ENCODE measurements at places on chromosomes 6 and 20. TPM values are rescaled to one million over a fixed set of nuclear protein-coding genes. Genes with fewer than 3 reads are reported as not detected.

Gene STAU1
- total RNA-seq: 51.8 TPM

Gene SAPCD1
- total RNA-seq: 12.0 TPM

Gene TSBP1
- total RNA-seq: not detected

Gene IL17A
- total RNA-seq: 0.82 TPM

Gene GABRR2
- 0.77 TPM for total RNA-seq

Gene GRM1
- total RNA-seq: not detected

DNA sequence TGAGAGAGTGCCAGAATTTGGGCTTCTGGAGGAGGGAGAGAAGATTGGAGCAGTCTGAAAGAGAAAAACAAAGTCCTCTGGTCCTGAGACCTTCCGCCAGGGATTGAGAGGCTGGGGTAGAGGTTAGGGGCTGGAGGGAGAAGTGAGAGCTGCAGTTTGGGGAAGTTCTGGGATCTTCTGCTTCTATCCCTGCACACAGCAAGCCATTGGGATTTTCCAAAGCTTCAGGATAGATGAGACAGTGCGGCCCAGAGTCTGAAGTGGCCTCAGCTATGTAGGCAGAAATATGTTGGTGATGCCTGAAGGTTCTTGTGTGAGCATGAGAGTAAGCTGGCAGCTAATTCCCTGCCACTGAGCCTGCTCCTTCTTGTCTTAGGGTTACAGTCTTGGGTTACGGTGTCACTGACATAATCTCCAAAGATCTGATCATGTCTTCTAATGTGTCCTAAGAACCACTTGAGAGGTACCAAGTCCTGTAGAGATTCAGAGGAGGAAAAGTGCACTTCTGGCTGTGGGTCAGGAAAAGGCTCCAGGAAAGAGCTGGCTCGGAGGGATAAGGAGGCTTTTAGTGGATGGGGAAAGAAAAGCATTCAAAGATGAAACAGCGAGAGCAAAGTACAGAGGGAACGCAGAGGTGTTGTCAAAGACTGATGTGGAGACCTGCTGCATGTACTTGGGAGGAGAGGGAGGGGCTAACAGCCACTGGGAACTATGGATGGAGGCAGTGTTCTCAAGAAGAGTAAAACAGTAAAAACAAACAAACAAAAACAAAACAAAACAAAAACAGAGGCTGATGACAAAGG, 131.1 kb upstream of the MYLIP start:
- H3K27me3 ChIP-seq: no peaks in the 10 kb centered on the region
- H3K4me1 ChIP-seq: peaks cover 3% of the 10 kb centered on the region
- no peak overlapping the region for H3K4me3 ChIP-seq
- H3K36me3 ChIP-seq: no peaks in the 10 kb centered on the region
- no peak for DNase-seq
- no peak overlapping the region for H3K27ac ChIP-seq

- peaks cover 41% of the 10 kb centered on the region for H3K27me3 ChIP-seq
- DNase-seq: no peak
- H3K27ac ChIP-seq: no peak overlapping the region
- peaks cover 22% of the 10 kb centered on the region for H3K4me1 ChIP-seq
- H3K4me3 ChIP-seq: no peak overlapping the region
Observed at GRCh38 chr6:12962987-12963386, 246.4 kb downstream of the PHACTR1 start.

GRCh38 chr6:22253955-22254655, 42.7 kb downstream of the PRL start:
- no peaks in the 10 kb centered on the region for H3K4me1 ChIP-seq
- DNase-seq: no peak
- no peak overlapping the region for H3K4me3 ChIP-seq
- H3K27me3 ChIP-seq: no peaks in the 10 kb centered on the region
- H3K27ac ChIP-seq: no peak overlapping the region
- no peaks in the 10 kb centered on the region for H3K36me3 ChIP-seq

GRCh38 chr20:16711661-16712258, 18.1 kb upstream of the SNRPB2 start:
- peaks cover 26% of the 10 kb centered on the region for H3K27me3 ChIP-seq
- no peak overlapping the region for H3K4me3 ChIP-seq
- peaks cover 35% of the 10 kb centered on the region for H3K4me1 ChIP-seq
- DNase-seq: no peak
- peaks cover 17% of the 10 kb centered on the region for H3K36me3 ChIP-seq

- H3K27ac ChIP-seq: peak overlapping the region; percentile 66
- DNase-seq: no peak
- H3K36me3 ChIP-seq: peaks cover 68% of the 10 kb centered on the region
- no peaks in the 10 kb centered on the region for H3K27me3 ChIP-seq
Observed at GRCh38 chr6:158640519-158640918, 4.0 kb downstream of the DYNLT1 start.

DNA sequence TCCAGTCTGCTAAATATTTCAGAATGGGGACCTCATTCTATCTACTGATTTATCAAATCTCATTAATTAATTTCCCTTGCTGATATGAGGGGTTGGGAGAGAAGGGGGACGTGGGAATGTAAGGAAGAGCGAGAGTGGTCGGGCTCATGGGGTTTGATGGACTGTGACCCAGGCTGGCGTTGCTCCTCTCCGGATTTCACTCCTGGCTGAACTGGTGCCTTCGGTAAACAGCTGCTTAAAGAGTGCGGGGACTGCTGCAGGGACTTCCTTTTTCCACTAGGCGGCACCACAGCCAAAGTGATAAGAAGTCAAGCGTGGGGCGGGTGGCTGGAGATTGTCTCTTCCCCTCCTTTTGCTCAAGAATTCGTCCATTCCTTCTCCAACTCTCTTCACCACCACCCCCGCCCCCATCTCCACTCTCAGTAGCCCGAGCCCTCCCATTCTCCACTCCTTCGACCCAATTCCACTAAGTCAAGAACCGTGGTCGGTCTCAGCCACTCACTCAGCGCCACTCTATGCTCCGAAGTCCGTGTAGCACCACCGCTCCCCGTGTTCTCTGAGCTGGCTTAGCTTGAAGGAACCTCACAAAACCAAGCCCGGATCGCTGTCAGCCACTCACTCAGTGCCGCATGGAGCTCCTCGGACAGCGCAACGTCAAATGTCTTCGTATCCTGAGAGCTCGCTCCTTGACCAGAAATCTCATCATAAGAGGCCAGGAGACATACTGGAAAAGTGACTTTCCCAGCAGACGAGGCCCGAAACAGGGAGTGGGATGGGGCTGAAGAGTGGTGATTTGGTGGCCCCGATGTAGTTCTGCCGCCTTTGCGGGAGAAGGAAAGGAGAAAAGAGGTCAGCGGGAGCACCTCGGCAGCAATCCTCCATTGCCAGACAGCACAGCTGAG, 9.7 kb downstream of the TRIM31 start:
- H3K36me3 ChIP-seq: no peaks in the 10 kb centered on the region
- peaks cover 42% of the 10 kb centered on the region for H3K4me1 ChIP-seq
- peak; percentile 87 for DNase-seq
- H3K4me3 ChIP-seq: peak overlapping the region; percentile 77

GRCh38 chr20:44336086-44336485, 757 bp upstream of the R3HDML start:
- H3K27ac ChIP-seq: no peak overlapping the region
- H3K27me3 ChIP-seq: peaks cover 3% of the 10 kb centered on the region
- no peak overlapping the region for H3K4me3 ChIP-seq
- no peaks in the 10 kb centered on the region for H3K36me3 ChIP-seq

DNA sequence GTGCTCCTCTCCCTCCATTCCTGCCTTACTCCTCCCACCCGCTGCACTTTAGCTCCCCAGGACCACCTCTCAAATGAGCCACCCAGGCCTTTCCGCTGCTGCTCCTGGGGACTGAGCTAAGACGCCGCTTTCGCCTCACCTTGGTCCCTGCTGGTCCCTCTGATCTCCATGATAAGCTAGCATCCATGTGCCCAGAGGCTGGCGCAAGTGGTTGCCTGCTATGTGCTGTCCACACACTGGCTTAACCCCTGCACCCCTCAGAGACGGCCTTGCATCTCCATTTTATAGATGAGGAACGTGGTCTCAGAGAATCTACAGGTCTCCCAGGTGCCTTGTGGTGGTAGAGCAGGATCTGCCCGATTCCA, 160.1 kb upstream of the PMEPA1 start:
- H3K4me3 ChIP-seq: no peak overlapping the region
- H3K27me3 ChIP-seq: peaks cover 13% of the 10 kb centered on the region
- DNase-seq: no peak
- no peaks in the 10 kb centered on the region for H3K36me3 ChIP-seq

GRCh38 chr20:11371831-11372230, 545.9 kb upstream of the BTBD3 start:
- H3K4me1 ChIP-seq: no peaks in the 10 kb centered on the region
- no peaks in the 10 kb centered on the region for H3K27me3 ChIP-seq
- no peak for DNase-seq
- H3K27ac ChIP-seq: no peak overlapping the region
- no peak overlapping the region for H3K4me3 ChIP-seq
- no peaks in the 10 kb centered on the region for H3K36me3 ChIP-seq
